Peyer's patch (tissue), 4 donors: ENCODE measurements at places on chromosomes 2 and 18. TPM values are rescaled to one million over a fixed set of nuclear protein-coding genes. Genes with fewer than 3 reads are reported as not detected.

RAB17 gene
- 66.0 TPM for total RNA-seq

FBXO48 gene
- total RNA-seq: 1.6 TPM

CHST9 gene
- total RNA-seq: 0.95 TPM

CRYGD gene
- total RNA-seq: not detected

SPP2 gene
- not detected for total RNA-seq

TUBA3E gene
- total RNA-seq: not detected

IL1R2 gene
- total RNA-seq: 2.3 TPM

CNGA3 gene
- total RNA-seq: 2.2 TPM

GPR75 gene
- 2.6 TPM for total RNA-seq
